HT-29 (cell line): ENCODE measurements at places on chromosomes 2 and 18. TPM values are rescaled to one million over a fixed set of nuclear protein-coding genes. Genes with fewer than 3 reads are reported as not detected.

GRCh38 chr18:58135183-58135641, 91.2 kb downstream of the NEDD4L start:
- DNase-seq = no peak

Gene PRSS56
- not detected in 2 replicates for total RNA-seq

DNA sequence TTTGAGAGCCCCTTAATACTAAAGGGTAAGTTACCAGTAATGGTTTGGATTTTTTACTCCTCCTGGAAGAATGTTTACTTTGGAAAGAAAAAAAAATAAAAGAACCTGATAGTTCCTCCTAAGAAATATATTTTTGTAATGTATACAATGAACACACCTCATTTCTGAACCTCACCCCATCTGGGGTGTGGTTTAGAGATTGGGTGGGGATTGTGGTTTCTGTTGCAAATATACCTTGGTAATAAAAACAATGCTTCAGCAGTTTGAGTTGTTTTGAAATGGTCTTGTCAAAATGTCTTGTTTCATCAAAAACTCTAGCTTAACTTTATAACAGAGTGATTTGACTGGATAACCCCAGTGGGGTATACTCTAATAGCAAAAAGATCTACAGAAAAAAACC, 448.9 kb upstream of the MEIS1 start:
- no peak for DNase-seq

Gene LAMA1
- total RNA-seq = not detected in 2 replicates

- DNase-seq = no peak
Observed at GRCh38 chr18:2589345-2590068, 18.1 kb downstream of the NDC80 start.

Gene IRS1
- total RNA-seq = 44.5 and 54.0 TPM in 2 replicates

- no peak for DNase-seq
Observed at GRCh38 chr2:71858071-71858470, 289.6 kb downstream of the CYP26B1 start.

Gene METTL5
- total RNA-seq = 35.8 and 43.2 TPM in 2 replicates

Gene FSHR
- total RNA-seq = not detected in 2 replicates

DNA sequence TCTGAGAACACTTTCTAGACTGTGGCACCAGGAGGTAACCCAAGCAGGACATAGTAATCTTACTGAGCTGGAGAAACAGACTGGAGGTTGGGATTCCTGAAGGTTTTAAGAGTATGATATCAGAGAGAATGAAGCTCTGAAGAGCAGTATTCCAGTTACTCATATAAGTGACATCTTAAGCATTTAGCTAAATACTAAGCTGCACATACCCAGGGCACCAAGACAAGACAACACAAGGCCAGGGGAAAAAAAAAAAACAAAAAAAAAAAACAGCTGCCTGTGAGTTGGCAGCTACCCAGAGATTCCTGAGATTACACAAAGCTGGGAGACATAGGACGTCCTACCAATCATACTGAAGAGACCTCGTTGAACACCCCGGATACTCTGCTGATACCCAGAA, 175.8 kb downstream of the SRBD1 start:
- DNase-seq = no peak

Gene ZFAND2B
- 104 and 116 TPM in 2 replicates for total RNA-seq

Gene DLX2
- total RNA-seq = not detected in 2 replicates

DNA sequence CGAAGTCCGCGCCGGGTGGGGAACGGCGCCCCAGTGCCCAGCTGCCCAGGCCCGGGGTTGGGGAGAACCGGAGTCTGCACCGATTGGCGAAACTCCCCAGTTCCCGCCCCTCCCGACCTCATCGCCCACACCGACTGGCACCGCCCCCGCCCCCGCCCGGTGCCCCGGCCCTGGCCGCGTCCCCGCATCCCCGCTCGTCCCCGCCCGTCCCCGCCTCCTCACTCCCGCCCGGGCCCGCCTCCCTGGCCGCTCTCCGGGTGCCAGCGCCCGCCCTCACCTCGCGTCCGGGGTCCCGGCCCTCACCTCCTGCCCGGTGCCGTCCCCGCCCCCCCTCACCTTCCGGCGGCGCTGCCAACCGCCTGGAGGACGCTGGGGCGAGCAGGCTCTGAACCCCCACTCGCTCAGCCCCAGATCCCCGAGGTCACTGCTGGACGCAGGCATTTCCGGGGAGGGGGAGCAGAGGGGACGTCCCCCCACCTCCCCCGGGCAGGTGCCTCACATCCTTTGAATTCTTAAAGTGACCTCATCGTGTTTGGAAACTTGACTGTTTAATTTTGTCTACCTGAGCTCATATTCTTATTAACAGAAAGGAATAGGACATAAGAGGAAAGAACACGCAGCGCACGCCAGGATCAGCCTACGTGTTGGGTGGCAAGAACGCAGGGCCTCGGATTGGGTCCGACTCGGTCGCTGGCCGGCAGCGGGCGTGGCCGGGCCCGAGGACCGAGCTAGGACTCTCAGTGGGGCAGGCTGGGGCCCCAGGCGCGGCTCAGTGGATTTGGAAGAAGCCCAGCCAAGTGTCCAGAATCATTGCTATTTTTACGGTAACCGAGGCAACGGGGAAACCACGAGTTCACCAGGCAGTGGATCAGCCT, at the start of gene FAM110C:
TSS of gene FAM110C (minus strand) at position 35 of the 875 bp plus-strand sequence. CDS start 120 bp downstream, outside the sequence.
- peak; percentile 85 for DNase-seq

- no peak for DNase-seq
Observed at GRCh38 chr18:78873926-78874500, 105.6 kb upstream of the SALL3 start.

- DNase-seq = no peak
Observed at GRCh38 chr2:25430556-25430955, 88.8 kb upstream of the DNMT3A start.

DNA sequence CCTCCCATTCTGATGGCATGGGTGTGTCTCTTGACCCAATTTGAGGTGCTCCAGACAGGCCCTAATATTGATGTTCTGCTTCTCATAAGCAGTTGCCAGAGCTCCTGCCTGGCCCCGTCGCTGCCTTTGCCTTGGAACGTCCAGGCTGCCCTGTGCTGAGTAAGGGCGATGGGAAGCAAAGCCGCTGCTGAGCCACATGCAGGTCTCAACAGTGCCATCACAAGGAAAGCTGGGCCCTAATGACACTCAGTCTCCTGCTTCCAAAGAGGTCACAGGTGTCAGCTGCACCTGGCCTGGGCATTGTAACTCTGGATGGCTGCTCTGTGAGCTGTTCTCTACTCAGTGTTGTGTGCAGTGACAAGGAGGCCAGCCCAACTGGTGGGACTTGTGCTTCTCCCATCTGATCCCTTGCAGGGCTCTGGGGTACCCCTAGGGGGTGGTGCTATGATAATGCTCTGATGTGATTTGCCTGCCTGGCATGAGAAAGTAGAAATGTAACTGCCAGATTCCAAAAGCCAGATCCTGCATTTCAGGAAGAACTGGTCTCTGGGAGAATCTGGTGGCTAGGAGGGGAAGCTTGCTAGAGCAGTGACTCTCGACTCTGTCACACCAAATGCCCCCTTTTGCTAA, 8.7 kb downstream of the TTC39C start:
- peak; percentile 13 for DNase-seq

Gene PROKR1
- not detected in 2 replicates for total RNA-seq

Gene KCNS3
- 0.05 TPM in 1 of 2 replicates, not detected in the other for total RNA-seq

DNA sequence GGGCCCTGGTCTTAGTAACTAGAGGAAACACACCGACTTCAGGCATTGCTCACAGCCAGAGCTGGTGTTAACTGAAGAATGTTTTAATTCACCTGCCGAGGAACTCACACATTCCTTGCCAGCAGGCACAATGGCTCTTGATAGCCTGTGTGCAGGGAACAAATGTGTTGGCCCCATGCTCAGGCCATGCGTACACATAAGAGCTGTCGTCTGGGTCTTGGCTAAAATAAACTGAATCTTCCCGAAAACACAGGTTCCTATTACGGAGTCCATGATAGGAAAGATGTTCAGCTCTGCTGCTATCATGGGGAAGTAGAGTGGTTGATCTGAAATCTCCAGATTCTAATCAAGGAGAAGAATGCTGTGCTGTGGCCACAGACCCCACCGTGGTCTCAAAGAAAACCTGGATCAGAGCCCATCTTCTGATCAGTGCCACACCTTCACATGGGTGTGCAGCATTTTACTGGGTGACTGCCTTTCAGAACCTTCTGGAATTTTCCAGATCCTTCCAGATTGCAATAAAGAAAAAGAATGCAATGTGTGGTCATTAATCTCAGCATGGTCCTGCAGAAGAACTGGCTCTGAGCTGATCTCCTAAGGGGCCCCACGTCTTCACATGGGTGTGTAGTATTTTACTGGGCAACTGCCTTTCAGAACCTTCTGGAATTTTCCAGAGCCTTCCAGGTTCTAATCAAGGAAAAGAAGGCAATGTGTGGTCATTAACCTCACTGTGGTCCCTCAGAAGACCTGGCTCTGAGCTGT, 17.2 kb downstream of the MBP start:
- peak; percentile 24 for DNase-seq

- no peak for DNase-seq
Observed at GRCh38 chr18:46574000-46574742, 82.8 kb downstream of the LOXHD1 start.

GRCh38 chr2:172680436-172681068, 55.1 kb upstream of the RAPGEF4 start:
- DNase-seq = no peak

GRCh38 chr2:219442256-219443015, 7.8 kb downstream of the SPEG start:
- DNase-seq = no peak

GRCh38 chr2:212959471-212960117, 191.8 kb downstream of the IKZF2 start:
- DNase-seq = no peak

Gene TNFAIP6
- not detected in 2 replicates for total RNA-seq

GRCh38 chr2:140354544-140354943, 1574.4 kb upstream of the NXPH2 start:
- DNase-seq = no peak

DNA sequence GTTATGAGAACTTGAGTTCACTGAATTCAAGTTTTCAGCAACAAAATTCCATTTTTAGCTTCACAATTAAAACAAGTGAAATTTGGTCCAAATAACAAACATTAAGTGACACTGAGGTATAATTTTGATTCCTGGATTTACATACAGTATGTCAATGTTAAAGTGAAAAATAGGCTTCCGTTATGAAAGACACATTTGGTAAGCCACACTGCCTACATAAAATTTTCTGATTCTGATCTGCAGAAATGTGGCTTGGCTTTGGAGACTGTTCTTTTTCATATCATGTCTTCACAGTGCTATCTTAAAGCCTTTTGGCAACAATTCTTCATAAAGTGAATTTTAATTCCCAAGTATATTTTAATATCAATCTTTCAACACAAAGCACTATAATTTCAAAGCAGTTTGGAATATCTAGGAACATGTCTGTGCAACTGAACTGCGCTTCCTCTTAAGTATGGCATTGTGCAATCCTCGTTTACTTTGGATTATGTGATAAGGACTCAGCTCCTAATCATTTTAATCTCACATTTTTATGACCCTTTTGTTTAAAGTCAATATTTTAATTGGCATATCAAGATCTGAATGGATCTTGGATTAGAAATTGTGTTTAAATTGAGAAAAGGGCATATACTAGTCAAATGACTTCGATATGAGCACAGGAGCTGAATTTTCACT, 60.0 kb downstream of the RBMS1 start:
- DNase-seq = peak; percentile 61

DNA sequence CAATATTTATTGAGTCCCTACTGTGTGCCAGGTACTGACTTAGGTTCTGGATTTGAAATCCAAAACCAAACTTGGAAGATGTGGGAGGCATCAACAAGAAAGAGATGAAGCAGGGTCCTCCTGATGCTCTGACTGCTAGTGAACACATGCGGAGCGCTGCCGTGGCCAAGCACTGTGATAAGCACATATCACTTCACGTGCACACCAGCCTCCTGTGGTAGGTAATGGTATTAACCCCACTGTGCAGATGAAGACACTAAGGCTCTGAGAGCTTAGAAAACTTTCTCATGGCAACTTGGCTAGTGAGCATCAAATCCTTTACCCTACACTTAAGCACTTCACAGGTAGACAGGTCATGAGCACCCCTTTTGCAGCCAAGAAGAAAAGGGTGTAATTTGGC, 216.1 kb downstream of the HAUS1 start:
- DNase-seq = peak; percentile 7

GRCh38 chr18:77144451-77145118, 12.0 kb upstream of the MBP start:
- no peak for DNase-seq

- no peak for DNase-seq
Observed at GRCh38 chr2:157349949-157350515, 24.4 kb upstream of the ERMN start.

DNA sequence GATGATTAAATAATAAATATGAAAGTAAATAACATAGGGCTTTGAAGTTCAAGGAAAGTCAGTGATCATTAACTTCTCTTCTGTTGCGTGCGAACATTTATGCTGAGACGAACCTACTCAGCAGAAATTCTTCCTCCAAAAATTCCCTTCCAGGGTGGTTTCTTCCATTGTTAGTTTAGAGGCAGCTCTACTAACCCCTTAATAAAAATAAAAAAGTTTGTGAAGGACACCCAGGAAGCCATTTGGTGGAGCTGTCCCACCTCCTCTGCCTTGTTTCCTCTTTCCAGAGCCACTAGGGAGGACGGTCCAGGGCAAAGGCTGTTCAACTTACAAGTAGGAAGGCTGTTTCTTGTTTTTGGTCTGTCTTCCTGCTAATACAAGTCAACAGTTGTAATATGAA, 2.1 kb upstream of the SMAD2 start:
- DNase-seq = peak; percentile 47

Gene SIX3
- not detected in 2 replicates for total RNA-seq

- DNase-seq = peak; percentile 81
Observed at GRCh38 chr2:235709124-235709813, 215.4 kb downstream of the AGAP1 start.

Gene UGT1A10
- 140 and 150 TPM in 2 replicates for total RNA-seq

Gene PCARE
- not detected in 2 replicates for total RNA-seq

- peak; percentile 77 for DNase-seq
Observed at GRCh38 chr2:196696423-196697079, 57.0 kb downstream of the CCDC150 start.

DNA sequence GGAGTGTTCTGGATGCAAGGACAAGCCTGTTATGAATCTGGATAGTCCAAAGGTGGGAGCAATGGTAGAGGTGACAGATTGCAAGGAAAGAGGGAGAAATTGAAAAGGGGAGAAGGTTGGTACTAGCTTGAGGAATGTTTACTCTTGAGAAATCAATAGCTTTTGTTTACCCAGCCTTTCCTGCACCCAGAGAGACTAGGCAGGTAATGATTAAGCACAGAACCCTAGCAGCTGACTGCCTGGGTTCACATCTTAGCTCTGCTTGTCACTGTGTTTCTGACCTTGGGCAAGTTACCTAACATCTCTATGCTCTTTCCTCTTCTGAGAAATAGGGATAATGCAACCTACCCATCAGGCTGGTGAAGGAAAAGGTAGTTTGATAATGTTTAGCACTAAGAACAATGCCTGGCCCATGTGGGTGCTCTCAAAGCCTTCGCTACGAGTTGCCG, 178.6 kb downstream of the MGAT5 start:
- peak; percentile 87 for DNase-seq

- no peak for DNase-seq
Observed at GRCh38 chr18:77248873-77249568, 627 bp upstream of the GALR1 start.
